ENCODE measurements at places on chromosomes 16 and 17.

DNA sequence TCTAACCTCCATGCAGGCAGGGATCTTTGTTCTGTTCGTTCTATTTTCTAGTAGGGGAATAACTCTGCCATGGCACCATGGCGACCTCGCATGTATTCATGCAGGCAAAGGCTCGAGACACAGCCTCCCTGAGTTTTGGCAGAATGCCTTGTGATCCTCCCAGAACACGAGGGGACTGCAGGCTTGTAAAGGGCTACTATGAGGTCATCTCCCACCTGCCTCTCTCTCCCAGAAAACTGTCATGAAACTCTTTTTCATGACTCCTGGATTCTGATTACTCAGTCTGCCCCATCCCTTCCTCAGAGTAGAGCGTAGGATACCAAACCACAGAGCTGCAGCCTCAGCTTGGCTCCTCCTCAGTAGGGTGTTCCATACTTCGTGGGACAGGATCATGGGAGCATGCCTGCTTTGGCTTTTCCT is 64.3 kb downstream of the IGF2BP1 start:
- no peak for DNase-seq

- no peak for DNase-seq
Observed at GRCh38 chr16:57598437-57598836, 30.0 kb upstream of the ADGRG1 start.

DNA sequence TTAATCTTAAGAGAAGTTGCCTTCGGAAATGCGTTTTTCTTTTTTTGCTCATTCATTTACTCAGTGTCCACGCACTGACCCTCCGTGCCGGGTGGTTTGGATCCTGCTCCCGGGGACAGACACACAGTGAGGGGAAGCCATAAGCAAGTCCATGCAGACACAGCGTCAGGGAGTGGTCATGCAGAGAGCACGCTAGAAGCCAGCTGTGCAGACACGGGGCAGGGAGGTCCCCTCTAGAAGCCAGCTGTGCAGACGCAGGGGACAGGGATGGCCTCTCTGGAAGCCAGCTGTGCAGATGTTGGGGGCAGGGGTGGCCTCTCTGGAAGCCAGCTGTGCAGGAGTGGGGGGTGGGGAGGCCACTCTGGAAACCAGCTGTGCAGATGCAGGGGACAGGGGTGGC is 4.8 kb downstream of the GAA start:
- DNase-seq, result no peak

DNA sequence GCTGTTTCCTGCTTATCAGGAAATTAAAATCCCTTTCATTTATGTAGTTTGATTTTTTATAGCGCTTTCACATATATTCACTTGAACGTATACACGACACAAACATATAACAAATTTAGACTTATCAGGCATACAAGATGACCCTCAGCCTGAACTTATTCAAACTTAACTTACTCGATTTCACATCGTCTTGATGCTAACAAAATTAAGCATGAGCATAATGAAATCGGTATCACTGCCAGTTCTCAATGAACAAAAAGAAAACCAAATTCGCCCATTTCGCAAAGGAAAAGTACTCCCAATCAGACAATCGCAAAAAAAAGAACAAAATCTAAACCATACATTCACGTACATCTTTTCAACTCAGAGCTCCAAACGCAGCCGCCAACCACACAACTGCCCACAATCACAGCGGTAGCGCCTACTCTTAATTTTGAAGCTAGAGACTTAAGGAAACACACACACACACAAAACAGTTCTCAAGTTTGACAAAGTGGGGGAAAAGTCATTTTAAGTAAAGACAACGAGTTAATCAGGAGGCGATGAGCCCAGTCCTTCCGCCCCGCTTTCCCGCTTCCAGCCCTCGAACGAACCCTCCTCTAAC is 1.1 kb downstream of the GJC1 start:
- no peak for DNase-seq

DNA sequence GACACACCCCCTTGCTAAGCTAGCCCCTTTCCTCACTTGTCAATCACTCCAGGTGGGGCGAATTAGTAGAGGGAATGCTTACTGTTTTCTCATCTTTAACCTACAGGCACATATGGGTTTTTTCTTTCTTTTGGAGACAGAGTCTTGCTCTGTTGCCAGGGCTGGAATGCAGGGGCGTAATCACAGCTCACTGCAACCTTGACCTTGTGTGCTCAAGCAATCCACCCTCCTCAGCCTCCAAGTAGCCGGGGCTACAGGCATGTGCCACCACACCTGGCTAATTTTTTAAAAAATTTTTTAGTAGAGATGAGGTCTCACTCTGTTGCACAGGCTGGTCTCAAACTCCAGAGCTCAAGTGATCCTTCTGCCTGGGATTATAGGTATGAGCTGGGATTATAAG is 38.7 kb upstream of the RHBDL3 start:
- no peak for DNase-seq

- DNase-seq, result no peak
Observed at GRCh38 chr17:39647256-39647655, 10.3 kb downstream of the STARD3 start.

DNA sequence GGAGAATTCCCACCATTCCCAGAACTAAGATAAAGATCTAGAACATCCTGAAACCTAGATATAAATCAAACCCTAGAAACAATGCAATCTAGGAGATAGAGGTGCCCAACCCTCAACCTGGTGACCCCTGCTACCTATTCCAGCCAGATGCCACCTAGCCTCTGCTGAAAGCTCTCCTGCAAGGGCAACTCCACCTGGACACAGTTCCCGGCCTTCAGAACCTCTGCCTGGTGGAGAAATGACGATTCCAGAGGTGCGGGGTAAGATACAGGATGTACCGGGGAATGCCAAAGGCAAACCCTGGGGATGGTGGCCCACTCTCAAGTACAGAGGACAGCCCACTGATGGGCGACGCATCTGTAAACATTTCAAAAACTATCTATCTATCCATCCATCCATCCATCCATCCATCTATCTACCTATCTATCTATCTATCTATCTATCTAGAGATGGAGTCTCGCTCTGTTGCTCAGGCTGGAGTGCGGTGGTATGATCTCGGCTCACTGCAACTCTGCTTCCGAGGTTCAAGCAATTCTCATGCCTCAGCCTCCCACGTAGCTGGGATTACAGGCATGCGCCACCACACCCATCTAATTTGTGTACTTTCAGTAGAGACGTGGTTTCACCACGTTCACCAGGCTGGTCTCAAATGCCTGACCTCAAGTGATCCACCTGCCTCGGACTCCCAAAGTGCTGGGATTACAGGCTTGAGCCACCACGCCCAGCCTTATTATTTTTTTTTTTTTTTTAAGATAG is 19.0 kb downstream of the MEAK7 start:
- no peak for DNase-seq

GRCh38 chr17:21460358-21460757 is 84.2 kb downstream of the KCNJ12 start:
- no peak for DNase-seq

- DNase-seq, result no peak
Observed at GRCh38 chr16:59973966-59974365, 1239.8 kb upstream of the GOT2 start.

DNA sequence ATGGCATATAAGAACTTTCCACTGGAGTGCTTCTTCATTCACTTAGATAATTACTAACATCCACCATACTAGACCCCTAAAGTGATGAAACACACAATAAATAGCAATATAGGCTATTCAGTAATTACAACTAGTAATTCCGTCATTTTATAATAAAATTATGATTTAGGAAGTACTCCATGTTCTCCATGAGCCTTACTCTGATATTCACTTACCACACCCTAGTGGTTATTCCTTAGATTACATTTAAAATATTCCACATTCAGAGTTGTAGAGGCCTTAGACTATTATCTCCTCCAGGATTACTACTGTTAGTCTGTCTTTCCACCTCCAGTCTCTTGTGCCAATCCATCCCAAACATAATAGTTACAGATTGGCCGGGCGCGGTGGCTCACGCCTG is 62.4 kb downstream of the STH start:
- DNase-seq, result no peak

DNA sequence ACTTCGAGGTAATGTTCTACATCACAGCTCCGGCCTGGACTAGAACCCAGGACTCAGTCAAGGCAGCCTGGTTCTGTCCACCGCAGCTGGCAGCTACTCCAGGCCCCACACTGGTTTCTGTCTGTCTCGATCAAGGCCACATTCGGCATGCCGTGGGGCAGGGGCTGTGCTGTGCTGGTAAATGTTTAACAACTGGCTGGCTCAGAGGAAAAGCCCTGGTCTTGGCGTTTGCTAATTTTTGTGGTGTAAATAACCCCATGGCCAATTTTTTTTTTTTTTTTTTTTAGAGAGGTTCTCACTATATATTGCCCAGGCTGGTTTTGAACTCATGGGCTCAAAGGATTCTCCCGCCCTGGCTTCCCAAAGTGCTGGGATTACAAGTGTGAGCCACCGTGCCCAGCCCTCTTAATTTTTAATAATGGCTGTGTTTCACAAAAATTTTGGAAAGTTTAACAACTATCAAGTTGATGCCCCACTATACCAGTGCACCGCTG is 328 bp upstream of the DRC7 start:
- no peak for DNase-seq
